WTC11 (cell line): ENCODE measurements at places on chromosomes 5 and 9.

DNA sequence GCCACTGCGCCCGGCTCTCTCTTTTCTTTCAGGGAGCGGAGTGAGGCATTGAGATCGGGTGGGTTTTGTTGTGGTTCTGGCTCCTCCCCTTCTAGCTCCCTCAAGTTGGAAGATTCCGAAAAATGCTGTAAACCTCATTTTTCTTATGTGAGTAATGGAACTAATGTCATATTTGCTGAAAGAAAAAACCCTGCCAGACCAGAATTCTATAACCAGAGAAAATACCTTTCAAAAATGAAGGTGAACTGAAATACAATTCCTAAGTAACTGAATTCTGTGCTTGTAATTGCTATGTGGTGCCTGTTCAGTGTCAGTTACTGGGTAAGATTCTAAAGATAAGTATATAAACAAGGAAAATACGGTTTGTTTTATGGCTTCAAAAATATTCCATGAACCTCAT is 30.9 kb upstream of the CDK20 start:
- DNase-seq, result no peak

GRCh38 chr5:14742498-14742897 is 78.0 kb downstream of the OTULIN start:
- no peak for DNase-seq

- no peak for DNase-seq
These were observed 572.1 kb downstream of the ACTL7B start for GRCh38 chr9:108283696-108284095.

- no peak for DNase-seq
These were observed 118.0 kb upstream of the FSTL4 start for GRCh38 chr5:133730346-133730745.

DNA sequence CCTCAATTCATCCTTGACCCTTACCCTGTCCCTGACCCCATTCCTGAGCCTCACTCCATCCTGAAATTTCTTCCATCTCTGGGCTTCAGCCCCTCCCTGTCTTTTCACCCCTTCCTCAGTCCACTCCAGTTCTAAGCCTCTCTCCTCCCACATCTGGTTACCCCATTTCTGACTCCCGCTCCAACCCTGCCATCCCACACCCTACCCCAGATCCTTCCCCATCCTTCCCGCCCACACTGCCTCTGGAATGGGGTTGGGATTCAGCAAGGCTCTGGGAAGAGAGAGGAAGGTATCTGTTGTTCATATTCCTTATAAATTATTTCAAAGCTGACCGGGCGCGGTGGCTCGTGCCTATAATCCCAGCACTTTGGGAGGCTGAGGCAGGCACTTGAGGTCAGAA is 29.9 kb upstream of the MVB12B start:
- no peak for DNase-seq

DNA sequence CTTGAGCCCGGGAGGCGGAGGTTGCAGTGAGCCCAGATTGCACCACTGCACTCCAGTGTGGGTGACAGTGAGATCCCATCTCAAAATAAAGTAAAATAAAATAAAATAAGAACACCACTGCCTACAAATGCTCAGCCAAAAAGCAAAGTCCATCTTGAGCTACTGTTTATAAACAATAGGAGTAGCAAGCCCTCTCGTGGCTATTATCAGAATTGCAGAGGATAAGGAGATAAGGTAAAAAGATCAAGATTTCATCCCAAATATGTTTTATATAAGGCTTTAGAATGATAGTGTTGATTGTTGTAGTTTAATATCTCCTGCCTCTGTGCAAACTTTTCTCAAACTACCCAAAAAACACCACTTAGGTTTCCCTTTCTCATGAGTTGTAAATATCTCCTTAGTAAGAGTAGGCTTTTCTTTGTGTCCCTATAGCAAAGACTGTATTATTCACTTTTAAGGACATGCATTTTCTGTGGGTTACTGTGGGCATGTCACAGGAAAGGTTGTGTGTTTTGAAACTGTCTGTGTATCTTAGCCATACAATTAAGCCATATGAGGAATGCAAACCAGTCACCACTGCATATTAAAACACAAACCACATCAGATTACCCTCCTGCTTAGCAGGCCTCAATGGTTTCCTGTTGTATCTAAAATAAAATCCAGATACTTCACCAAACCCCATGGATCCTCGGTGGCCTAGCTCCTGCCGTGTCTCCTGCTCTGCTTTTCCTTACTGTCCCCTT is 31.8 kb upstream of the CKS2 start:
- DNase-seq, result no peak

GRCh38 chr5:100516285-100516684 is 18.9 kb upstream of the FAM174A start:
- no peak for DNase-seq
